ENCODE measurements at places on chromosomes 5 and 9.
A peak's percentile ranks its signal among the peaks of the same experiment; 100 is the strongest.

- DNase-seq: peak; percentile 10
These were observed 157.3 kb downstream of the CYLC2 start for GRCh38 chr9:103152473-103152872.

DNA sequence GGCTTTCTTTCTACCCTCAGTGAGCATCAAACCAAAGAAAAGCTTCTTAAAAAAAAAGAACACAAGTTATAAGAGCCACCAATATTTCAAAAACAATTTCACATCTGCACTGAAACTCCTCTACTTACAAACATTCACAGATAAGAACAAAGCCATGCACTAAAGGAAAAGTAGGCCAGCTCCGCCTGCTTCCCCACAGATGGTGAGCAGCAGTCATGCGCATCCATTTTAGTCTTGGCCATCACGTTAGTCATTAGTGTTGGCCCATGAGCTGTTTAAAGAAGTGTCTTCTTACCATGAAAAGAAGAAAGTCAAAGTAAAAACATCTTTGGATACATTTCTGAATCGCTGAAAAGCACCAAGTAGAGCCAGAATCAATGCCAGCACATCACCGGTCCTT is 40.0 kb upstream of the SMIM23 start:
- no peak for DNase-seq

GRCh38 chr5:172509405-172509781 is 55.1 kb upstream of the SH3PXD2B start:
- DNase-seq: no peak

GRCh38 chr9:118170032-118170955 is 466.1 kb downstream of the TLR4 start:
- peak; percentile 88 for DNase-seq

- no peak for DNase-seq
These were observed 45.5 kb upstream of the IL7R start for GRCh38 chr5:35811108-35811741.

DNA sequence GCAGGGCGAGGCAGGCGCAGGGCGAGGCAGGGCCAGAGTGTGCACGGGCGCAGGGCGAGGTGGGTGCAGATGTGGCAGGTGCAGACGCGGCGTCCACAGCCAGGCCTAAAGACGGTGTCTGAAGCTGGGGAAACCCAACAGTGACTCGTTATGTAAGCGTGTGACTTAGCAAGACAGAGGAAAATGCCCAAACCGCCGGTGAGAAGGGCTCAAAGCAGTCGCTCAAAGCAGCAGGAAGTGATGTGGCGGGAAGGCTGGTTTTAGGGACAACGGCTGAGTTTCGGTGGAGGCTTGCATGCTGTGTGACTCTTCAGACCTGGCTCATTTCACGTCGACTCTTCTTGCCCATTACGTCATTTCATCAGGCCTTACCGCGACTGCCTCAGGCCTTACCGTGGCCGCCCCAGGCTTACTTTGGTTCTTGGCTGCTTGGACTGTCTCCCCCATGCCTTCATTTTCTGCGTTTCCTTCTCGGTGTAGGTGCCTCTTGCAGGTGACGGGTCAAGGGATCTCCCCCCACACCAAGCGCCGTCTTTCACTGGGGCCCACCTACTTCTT is 50.5 kb upstream of the EXOC3 start:
- peak; percentile 69 for DNase-seq

GRCh38 chr5:104821606-104822005 is 1259.0 kb upstream of the NUDT12 start:
- no peak for DNase-seq

GRCh38 chr5:153539983-153540382 is 49.5 kb downstream of the GRIA1 start:
- DNase-seq: no peak

DNA sequence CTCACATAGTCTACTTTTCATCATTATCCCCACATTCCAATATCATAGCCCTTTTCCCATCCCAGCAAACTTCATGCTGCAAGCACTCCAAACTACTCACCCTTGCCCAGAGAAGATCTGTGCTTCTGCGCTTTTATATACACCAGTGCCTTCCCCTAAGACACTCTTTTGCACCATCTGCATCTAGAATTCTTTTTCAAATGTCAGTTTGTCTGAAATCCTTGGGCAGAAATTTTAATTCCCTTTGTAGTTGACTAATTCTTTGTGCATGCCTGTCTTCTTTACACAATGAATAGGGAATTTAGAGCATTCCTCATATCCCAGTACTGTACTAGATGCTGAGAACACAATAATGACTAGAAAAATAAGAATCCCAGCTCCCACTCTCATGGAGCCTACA is 298.9 kb downstream of the KCNN2 start:
- DNase-seq: no peak

DNA sequence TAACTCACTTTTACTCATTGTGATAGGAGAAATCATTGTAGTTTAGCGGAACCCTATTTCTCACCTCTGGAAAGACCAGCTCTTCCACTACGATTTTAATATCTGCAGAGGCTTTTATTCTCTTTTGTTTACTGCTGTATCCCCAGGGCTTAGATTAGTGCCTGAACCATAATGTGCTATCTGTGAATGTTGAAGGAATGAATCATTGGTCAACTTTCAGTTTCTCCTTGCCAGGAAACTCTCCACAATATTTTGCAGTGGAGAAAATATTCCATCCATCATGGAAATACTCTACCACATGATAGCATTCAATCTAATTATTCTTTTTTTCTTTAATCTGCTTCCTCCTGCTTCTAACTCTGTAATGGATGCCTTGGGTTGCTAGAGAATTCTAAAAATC is 263.5 kb upstream of the PTPRD start:
- no peak for DNase-seq

DNA sequence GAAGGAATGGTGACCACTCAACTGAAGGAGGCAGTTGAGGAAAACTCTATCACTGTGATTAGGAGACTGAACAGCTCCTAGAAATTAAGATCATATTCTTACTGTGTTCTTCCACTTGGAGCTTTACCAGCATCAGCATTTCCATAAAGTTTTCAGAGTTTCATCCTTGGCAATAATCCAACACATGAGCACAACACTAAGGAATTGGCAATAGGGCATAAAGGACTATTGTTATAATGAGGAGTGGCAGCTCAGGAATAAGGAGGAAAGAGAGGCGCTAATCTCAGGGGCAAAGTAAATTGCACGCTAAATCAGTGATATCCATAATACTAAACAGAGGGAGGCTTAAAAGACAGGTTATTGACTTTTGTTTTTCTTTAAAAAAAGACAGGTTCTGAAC is 338.9 kb downstream of the EFNA5 start:
- no peak for DNase-seq

DNA sequence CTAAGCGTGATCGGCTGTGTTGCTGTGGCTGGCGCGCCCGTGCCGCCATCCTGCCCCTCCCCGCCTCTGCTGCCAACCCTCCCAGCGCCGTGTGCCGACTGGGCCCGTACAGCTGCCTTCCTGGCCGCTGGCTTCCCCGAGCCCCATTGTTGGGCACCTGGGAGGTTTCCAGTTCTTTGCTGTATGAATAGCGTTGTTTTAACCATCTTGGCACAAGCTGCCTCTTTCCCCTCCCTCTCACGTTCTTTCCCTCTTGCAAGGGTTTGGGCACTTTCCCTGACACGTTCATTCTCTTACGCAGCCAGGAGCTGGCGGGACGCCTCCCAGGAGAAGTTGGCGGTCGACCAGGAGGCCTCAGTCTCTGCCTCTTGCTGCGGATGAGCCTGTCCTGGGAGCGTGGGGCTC is 43.1 kb upstream of the RXRA start:
- DNase-seq: no peak

GRCh38 chr9:131348631-131349521 is 45.0 kb upstream of the PRRC2B start:
- DNase-seq: no peak

DNA sequence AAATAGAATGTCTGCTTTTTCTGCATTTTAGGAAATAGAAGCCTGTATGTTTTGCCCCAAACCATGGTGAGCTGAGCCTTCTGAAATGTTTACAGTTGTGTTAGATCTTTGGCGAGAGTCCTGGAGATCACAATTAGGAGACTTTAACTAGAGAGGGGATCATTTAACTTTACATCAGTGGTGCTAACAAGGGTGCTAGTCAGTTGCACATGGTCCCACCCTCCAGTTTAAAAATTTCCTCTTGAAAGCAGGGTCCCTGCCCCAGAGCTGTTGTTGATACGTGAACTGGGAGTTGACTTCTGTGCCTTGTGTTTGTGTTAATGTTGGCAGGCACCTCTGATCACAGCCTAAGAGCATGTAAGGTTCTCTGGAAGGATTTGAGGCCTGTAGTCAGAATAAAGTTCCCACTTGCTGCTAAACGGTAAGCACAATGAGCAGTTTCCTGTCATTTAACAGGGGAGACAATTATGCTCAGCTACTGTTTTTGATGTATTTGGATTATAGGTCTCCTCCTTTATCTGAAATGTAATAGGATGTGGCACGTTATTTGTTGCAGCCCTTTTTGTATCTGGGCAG is 43.7 kb downstream of the RASGRF2 start:
- no peak for DNase-seq

- DNase-seq: peak; percentile 70
These were observed 547.0 kb upstream of the COX7C start for GRCh38 chr5:86070719-86071118.

DNA sequence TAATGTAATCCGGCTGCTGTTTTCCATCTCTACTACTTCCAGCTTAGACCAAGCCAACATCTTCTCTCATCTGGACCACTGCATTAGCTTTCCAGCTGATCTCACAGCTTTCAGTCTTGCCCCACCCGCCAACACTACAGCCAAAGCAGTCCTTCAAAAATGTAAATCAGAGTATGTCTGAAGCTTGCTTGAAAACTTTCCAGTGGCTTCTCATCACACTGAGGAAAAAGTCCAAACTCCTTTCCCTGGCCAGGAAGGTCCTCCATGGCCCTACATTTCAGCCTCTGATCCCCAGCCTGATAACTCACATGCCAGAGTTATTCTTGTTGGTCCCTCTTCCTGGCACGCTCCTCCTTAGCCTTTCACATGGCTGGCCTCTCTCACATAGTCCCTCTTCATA is 38.5 kb downstream of the TTC1 start:
- no peak for DNase-seq

DNA sequence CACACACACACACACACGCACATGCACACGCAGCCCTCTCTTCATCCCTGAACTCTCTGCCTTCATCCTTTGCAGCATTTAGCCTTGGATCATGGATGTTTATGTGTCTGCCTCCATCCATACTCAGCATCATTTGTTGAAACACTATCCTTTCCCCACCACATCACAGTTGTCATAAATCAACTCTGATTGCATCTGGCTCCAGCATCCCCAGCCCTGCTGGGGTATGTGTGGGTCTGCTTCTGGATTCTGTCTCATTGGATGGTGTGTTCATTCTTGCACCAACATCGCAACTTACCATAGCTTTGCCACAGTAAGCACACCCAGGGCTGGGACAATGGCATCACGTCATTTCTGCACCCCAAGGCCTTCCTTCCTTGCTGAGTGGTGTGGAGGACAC is 175.4 kb downstream of the RGS3 start:
- DNase-seq: no peak

DNA sequence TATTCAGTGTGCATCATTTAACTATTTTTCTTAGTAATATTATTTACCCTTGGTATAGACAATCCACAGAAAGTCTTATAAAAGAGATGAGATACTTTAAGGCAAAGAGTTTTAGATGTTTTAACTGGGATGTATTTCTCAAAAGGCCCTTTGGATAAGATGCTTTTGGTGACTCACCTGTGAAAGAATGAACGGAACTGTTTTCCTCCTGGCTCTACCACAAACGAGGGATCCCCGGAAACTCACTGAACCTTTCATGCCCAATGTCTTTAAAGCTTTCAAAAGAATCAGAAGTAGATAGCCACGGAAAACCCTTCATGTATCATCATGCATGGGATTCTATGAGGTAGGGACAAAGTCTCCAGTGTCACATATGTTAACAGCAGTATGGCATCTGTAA is 1.6 kb downstream of the ZNF782 start:
- DNase-seq: no peak

DNA sequence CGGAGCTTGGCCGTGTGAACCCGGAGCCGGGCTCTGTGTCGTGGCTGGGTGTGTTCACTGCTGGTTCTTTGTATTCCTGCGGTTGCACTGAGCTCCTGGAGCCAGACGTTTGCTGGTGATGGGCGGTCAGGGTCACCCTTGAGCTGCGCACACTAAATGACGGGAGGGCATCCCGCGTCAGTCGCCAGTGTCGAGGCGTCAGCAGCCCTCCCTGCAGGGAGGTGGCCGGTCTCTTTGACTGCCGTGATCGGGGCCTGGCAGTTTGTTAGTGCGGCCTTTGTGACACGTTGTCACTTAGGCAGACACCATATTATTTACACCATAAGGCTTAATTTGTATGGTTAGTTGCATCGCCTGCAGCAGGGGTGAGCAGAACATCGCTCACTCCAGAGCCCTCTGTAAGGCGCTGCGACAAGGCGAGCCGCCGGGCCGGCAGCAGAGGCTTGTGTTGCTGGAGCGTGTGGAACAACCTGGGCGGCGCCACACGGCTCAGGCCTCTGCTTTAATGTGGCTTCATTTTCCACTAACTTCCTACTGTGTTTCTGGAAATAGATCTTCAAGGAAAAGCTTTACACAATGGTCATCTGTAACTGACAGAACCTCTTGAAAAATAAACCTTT is 8.3 kb downstream of the NDUFS6 start:
- DNase-seq: no peak

DNA sequence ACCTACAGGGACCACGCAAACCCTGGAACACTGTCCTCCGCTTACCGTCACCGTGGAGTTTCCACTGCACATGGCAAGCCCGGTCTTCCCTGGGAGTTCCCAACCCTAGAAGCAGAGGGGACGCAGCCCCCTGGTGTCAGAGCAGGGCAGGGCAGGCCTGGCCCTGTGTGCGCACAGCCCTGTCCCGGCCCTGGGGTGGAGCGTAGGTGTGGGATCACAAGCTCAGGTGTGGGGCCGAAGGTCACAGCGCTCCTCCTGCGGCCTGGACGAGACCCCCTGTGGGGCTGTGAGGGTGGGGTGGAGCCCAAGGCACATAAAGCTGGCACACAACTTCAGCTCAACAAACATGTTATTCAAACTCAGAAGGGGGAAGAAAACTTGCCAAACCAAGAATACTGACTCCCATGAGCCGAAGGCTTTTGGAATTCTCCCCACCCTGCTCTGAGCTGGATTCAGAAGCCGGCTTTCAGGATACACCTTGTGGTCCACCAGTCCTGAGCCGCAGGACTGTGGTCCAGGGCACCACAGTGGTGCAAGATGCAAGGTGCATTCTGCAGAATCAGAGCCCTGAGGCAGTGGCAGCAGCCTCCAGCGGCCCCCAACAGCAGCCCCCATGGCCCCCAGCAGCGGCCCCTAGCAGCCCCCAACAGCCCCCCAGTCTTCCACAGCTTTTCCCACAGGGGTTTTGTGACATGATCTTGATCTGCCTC is 11.8 kb upstream of the EXOC3 start:
- DNase-seq: peak; percentile 74

- no peak for DNase-seq
These were observed 60.3 kb downstream of the HSPA4 start for GRCh38 chr5:133112026-133112660.

DNA sequence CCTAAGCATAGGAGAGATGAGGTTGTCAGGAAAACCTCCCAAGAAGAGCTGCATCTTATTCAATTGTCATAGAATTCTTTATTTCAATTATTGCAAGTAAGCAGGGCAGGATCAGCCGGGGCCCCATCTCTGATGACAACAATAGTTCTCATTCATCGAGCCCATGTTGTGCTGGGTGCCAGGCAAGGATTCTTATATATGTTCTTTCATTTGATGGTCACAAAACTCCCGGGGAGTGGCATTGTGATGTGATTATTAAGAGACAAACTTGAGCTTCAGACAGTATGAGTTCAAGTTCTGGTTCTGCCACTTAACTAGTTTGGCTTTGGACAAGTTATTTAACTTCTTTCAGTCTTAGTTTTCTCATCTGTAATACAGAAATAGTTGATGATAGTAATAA is 8.5 kb downstream of the FUBP3 start:
- DNase-seq: no peak

All from DMS53 (cell line).